ENCODE measurements at places on chromosomes 16 and 17.

DNA sequence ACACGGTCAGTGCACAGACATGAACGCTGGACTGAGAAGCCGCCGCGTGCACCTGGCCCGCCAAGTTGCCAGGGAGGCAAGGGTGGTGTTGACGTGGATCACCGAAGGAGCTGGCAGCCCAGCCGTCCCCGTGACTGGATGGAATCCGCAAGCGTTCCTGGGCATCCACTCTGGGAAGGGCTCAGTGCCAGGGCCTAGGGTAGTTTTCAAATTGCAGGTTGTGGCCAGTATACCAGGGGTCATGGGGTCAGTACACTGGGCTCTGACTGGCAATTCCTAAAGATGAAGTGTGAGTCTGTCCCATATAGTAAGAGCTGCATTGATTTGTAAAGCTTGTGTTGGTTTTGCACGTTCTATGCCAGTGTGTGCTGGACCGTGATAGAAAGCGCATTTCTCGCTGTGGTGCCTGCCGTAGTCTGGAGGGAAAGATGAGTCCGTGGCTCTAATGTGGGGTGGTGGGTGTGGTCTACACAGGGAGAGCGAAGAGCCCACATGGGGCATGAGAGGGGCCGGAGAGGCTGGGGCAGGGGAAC, 21.1 kb upstream of the METRNL start:
- no peak for DNase-seq

DNA sequence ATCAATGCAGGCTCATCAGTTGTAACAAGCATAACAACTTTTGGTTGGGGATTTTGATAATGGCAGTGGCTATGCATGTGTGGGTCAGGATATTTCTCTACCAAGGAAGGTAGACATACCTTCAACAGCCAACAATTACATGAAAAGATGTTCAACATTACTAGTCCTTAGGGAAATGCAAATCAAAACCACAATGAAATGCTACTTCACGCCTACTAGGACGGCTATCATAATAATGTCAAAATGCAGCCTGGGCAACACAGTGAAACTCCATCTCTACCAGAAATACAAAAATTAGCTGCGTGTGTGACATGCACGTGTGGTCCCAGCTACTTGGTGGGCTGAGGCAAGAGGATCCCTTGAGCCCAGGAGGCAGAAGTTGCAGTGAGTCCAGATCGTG, 7.3 kb upstream of the SLC5A10 start:
- no peak for DNase-seq

- DNase-seq: no peak
These were observed 1.1 kb downstream of the C1QBP start for GRCh38 chr17:5437721-5438317.

GRCh38 chr16:28091656-28092055, 28.1 kb upstream of the GSG1L start:
- no peak for DNase-seq

- DNase-seq: no peak
These were observed 27.1 kb downstream of the USP10 start for GRCh38 chr16:84726669-84727467.

GRCh38 chr16:50635505-50636392, 45.4 kb downstream of the SNX20 start:
- DNase-seq: no peak

DNA sequence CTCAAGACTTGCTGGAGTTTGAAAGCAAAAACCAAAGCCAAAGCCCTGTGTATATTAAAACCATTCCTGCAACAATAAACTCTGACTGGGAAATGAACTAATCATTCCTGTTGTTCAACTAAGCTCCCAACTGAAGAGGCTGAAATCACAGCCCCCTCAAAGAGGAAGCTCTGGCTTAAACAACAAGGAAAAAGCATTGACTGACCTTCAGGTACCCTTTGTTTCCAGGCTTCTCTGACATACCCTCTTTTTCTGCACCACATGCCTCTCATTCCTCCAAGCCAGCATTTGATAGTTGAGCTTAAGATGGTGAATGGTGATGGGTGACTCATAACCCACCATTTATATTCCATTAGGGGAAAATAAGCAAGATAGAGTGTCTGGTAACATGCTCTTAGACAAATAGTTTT, 470.9 kb upstream of the SOX9 start:
- no peak for DNase-seq

DNA sequence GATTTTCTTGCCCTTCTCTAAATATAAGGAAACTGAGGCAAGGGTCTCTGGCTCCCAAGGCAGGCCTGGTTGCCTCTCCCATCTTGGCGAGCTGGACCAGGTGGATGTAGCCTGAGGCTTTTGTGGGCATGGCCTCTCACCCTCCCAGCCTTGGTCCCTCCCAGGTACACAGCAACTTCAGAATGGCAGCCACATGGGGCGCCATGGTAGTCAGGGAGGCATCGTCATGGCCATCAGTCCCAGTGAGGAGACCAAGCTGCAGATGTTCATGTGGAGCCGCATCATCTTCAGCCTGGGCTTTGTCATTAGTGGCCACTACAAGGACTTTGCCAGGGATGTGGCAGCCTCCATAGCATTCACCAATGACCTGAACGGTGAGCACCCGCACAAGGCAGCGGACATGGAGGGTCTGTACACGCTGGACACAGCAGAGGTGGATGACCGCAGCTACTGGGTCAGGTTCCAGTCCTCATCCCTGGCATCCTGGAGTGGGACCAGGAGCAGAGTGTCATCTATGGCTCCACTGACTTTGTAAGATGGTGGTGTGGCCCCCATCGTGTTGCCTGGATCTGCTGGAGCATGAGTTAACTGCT, 165.8 kb upstream of the ZNF267 start:
- no peak for DNase-seq

DNA sequence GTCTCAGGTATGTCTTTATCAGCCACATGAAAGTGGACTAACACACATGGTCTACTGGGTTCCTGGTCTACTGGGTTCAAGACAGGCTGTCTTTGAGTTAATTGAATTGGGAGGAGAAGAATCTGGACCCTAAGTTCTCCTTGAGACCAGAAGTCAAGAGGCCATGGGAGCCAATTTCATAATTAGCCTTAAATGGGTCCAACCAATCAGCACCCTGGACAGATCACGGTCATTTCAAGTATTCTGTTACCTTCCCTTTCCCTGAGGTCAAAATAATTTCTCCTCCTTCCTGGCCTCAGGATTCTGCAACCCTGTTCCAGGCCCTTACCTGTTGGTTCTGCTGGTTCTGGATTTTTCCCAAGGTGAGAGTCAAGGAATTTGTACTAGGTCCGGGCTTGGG, 23.8 kb downstream of the OSBPL7 start:
- no peak for DNase-seq

- DNase-seq: no peak
These were observed 769 bp downstream of the TMEM88 start for GRCh38 chr17:7855660-7856010.

GRCh38 chr17:10787306-10788045, 16.4 kb downstream of the TMEM238L start:
- DNase-seq: no peak

DNA sequence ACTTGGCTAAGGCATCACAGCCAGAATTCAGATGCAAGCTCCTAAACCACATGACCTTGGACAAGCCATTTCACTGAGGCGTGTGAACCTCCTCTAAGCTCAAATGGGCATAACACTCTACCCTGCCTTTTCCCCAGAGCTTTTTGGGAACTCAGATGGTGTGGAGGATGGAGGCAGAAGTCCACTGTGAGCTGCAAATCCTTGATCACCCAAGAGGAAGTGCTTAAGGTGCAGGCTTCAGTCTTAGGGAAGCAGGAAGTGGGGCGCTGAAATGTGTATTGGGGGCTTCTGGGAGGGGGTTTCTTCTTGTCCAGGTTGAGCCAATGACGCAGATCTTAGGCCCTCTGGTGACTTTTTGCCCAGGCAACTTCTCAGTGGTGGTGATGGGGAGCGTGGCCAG, 12.9 kb downstream of the CIITA start:
- no peak for DNase-seq
